Adipocyte (in vitro differentiated cells): ENCODE measurements at places on chromosomes 4 and X.

DNA sequence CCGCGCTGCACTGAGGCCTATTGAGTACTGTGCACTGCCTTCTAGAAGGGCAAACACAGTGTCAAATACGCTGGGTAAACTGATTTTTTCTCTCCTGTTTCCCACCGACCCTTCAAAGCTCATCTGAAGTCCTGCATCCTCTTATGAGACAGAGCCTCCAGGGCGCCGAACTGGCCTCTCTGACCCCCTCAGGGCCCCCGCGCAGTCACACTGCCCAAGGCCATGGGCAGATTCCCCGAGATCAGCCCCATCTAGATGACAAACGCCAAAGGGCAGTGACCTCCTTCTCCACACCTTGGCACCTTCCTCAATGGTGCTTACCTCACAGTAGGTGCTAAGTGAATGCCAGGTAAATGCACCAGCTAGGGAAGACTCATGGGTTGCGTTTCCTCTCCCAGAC lies 34.4 kb downstream of the CHST7 start:
- no peak for DNase-seq

DNA sequence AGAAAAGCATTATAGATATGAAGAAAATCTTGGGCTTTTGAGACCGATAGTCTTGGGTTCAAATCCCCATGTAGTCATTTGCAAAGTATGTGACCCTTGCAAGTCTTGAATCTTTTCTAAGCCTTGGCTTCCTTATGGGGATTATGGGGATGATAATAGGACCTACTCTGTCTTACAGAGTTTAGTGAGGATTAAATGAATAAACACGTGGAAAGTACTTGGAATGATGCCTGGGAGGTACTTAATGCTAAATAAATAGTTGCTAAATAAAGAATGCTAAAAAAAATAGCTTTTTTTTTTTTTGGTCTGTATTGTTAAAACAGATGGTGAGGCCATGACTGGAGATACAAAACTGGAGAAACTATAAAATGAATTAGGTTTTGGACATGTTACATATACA lies 292.7 kb downstream of the GPAT3 start:
- DNase-seq, result peak; percentile 15

DNA sequence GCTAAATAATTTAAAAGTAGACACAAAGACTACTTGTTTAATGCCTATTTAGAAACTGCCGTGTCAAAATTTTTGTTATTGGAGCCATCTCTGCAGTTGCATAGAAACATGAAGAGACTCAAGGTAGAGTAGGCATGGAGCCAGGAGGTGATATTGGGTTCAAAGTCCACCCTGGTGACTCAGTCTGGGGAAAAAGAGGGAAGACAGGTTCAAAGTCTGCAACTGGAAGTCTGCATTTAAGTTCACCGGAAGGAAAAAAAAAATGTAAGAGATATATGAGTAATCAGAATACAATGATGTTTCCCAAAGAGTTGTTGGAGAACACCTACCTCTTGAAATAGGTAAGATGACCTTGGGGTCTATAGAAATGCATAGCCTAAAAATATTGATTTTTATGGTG lies 67.4 kb upstream of the QRFPR start:
- DNase-seq, result no peak

DNA sequence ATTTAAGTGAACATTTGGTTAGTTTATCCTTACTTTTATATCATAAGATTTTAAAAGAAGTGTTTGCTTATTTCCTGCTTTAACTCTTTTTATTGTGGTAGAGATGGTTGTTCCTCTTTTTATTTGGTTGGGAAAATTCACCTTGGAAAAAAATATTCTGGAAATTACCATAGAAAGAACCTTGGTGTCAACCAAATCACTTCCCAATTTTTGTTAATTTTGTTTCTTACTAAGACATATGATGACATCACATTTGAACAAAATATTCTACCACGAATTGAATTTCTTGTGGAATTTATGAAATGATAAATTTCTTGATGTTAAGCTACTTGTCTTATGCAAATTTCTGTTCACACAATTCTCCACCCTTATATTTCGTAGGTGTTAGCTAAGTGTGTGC lies 33.7 kb downstream of the LAMTOR3 start:
- DNase-seq, result no peak

GRCh38 chrX:41526925-41527324 lies 79.8 kb downstream of the NYX start:
- no peak for DNase-seq

- peak; percentile 23 for DNase-seq
Measured at GRCh38 chr4:184899261-184900134, 73.7 kb upstream of the ACSL1 start.

DNA sequence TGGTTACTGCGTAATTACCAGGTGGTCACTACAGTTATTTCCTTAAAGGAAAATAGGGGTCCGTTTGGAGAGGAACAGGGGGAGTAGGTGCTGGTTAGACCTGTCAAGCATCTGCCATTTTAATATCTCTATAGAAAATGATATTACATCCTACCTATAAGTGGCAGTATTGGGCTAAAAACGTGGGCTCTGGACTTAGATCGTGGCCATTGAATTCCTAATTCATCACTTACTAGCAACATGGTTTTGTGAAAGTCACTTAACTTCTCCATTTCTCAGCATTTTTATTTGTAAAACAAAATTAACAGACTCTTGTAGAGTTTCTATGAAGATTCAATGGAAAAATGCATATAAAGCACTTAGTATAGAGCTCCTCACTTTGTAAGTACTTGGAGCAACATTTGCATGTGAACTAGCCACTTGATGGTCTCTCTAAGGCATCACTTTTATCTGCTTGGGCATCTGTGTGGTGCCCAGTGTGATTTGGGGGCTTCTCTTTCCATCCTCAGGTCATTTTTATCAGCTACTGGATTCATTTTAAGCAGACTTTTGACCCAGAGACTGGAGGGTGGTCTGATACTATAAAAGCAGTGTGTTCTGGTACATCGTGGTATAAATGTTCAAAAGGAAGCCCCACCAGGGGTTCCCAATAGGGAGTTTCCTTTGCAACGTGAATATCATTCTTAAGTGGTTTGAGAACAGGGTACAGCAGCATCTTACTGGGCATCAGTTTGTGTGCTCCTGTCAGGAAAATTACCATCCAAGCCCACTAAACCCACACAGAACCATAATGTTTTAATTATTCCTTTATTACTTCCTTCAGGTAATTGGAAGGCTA lies 42.7 kb upstream of the RASSF6 start:
- peak; percentile 84 for DNase-seq

DNA sequence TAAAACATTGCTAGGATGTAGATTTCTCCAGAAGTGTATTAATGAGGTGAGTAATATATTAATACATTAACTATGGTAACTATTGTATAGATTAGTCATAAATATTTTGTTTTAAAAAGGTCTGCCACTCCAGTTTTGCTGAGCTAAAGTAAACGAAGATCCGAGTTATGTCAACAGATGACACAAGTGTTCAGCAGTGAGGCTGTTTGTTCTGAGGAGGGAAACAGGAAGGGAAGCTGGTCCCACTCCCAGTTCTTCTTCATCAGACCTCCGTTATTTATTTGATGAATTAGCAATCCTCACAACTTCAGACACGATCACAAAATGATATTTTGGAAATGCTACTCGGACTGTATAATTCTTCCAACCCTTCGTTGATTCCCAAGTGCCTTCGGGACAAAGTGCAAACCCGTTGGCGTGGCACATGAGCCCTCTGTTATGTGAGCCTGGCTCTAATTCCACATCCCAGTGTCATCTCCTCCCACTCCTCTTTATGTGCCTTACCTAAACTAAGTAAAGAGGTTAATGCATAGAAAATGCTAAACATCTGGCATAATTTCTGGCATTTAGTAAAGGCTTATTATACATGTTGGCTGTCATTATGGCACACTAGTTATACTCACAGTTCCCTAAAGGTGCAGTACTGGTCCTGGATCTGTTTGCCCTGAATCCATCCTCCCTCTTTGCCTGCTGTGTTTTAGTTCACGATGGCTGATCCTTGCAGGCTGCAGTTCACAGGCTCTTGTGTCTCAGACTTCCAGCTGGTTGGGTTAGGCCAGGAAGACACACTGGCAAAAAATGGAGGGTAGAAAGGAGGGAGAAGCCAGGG lies 190.6 kb upstream of the LNX1 start:
- DNase-seq, result no peak

GRCh38 chr4:94131212-94131611 lies 76.5 kb upstream of the SMARCAD1 start:
- no peak for DNase-seq

DNA sequence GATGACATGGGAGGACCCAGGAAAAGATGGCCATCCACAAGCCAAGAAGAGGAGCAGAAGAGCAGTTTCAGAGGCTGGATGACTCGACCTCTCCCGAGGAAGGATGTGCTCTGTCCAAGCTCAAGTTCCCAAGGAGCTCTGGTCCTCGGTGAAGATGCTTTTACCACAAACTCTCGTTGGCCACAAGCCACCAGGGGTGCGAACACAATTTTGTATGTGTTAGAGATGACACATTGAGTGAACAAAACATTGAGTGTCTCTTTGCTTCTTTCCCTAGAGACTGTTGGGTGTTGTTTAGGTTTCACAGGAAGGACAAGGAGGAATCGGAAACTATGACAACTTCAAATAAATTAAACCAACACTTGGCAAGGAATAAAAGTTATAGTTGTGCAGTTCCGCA lies 26.3 kb downstream of the FGFBP1 start:
- no peak for DNase-seq

GRCh38 chr4:81235982-81236749 lies 21.1 kb upstream of the PRKG2 start:
- DNase-seq, result no peak

GRCh38 chr4:172232966-172233365 lies 419.8 kb downstream of the GALNTL6 start:
- peak; percentile 47 for DNase-seq

- no peak for DNase-seq
Measured at GRCh38 chr4:168699224-168699878, 202.5 kb downstream of the PALLD start.

DNA sequence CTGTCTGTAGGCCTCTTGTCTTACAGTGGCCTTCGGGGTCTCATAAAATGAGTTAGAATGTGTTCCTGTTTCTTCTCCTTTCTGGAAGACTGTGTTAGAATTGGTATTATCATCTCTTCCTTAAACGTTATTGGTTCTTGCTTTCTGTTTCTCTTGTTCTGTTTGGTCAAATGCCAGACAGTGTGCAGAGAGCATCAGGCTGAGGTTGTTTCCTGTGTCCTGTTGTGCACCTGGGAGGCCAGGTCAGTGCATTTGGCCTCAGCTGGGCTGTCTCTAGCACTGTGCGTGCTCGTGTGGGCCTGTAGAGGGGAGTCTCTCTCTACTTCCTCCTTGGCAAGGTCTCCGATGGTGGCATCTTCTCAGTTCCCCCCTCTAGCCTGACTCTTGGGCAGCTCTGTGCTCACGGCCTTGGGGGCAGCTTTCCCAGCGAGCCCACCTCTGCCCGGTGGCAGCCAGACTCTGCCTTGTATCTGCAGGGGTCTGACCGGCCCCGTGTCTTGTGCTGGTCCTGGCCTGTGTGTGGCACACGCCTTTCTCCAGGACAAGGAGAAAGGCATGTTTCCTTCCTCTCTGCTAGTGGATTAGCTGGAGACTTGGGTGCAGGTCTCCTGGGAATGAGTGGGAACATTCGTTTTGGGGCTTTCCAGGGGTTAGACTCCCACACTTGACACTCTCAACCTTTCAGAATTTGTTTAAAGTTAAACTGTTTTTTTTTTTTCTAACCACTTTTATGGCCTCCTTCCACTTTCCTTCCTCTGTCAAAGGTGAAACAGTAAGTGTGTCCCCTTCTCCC lies 62.3 kb downstream of the FAM193A start:
- DNase-seq, result no peak

DNA sequence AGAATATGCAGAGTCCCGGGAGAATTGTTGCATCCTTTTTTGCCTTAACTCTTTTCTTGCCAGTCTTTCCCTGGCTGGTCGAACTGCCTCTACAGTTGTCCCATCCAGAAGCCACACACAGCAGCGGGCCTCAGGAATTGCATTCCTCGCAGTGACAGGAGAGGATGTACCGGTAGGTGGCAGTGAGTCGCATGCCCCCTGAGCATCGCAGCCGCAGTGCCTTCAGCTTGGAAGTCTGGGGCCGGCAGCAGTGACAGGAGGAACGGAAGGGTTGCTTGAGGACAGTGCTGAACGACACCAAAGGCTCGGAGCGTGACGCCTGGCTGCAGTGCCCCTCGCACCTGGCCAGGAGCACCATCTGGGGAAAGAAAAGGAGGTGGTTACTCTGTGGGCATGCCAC lies 23.5 kb downstream of the NDP start:
- DNase-seq, result peak; percentile 7

DNA sequence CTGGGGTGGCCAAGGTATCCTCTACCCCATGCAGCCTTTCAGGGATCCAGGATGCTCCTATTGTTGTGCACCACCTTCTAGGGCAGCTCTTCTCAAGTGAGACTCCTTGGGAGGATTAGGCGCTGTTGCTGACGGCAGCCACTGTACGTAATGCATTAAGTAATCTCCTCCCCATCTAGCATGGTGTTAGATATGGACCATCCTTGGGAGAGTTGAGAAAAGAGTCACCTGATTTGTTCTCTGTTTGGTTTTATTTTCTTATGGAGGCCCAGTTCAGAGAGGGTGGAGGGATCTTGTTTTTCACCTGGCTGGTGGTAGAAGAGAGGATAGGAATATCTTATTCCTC lies 46.4 kb downstream of the GYG2 start:
- DNase-seq, result no peak

DNA sequence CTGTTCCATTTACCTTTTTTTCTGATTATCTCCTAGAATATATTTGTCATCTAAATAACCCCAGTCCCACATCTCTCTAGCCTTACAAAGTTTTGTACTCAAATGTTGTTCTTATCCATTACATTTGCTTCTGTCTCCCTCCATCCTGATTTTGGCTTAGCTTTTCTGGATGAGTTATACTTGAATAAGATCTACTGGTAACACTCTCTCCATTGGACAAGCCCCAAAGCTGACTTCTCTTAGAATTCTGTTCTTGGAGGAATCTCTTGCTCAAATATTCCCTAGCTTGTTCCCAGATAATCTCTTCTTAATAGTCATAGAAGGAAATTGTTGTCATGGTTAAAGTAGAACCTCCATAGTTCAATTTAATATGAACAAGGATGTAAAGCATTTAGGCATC lies 115.5 kb upstream of the HS3ST1 start:
- DNase-seq, result no peak

DNA sequence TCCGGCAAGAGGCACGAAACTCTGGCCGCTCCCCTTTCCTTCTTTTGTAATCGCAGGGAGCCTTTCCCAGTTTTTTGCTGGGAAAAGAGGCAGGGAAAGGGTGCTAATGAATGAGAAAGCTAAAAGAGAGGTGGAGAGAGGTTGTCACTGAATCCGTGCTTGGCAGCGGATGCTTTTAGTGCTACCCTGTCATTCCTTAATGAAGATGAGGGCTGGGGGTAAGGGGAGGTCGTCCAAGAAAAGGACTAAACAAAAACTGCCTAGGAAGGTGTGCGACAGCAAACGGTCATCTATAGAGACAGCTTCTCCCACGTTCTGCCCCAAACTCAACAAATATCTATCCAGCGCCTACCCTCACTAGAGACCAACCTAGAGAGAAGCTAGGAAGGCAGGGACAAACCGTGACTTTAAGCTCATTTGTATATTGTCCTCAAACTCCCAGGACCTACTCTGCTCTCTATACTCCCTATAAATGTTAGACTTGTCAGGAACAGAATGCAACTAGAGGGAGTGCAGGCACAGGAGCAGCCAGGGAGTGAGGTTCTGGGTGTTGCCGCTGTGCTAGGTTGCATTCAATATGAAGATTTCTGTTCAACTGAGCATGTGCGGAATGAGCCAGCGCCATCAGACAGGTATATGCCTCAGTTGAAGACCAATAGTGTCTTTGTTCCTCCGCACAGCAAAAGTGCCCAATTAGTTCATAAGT lies 777 bp upstream of the CASK start:
- DNase-seq, result peak; percentile 35
